Activated CD8-positive, alpha-beta memory T cell treated with anti-CD3 and anti-CD28 coated beads for 24 hours (primary cell): ENCODE measurements at places on chromosomes 3 and 15.

DNA sequence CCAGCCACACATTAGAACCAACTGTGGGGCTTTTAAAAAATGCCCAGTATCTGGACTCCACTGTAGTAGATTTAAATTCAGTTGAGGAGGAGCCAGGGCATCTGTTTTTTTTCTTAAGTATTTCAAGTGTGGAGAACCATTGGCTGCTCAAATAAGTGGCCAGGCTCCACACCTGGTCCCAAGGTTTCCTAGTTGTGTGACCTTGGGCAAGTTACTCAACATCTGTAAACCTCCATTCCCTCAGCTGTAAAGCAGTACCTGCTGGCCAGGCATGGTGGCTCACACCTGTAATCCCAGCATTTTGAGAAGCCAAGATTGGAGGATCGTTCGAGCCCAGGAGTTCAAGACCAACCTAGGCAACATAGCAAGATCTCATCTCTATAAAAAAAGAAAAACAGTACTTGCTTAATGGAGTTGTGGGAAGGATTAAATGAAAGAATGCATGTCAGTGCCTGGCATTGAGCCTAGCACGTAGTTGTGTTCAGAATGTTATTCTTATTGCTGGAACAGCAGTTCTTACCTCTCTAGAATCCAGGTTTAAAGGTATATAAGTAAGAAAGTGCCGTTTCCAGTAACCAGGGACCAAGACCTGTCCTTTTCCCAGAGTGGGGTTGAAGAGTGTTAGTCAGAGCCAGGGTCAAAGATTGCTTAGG is 2.0 kb downstream of the PPP1R14D start:
- no peak for DNase-seq

- DNase-seq, result no peak
These were observed 48.4 kb downstream of the DTWD1 start for GRCh38 chr15:49669288-49669687.

DNA sequence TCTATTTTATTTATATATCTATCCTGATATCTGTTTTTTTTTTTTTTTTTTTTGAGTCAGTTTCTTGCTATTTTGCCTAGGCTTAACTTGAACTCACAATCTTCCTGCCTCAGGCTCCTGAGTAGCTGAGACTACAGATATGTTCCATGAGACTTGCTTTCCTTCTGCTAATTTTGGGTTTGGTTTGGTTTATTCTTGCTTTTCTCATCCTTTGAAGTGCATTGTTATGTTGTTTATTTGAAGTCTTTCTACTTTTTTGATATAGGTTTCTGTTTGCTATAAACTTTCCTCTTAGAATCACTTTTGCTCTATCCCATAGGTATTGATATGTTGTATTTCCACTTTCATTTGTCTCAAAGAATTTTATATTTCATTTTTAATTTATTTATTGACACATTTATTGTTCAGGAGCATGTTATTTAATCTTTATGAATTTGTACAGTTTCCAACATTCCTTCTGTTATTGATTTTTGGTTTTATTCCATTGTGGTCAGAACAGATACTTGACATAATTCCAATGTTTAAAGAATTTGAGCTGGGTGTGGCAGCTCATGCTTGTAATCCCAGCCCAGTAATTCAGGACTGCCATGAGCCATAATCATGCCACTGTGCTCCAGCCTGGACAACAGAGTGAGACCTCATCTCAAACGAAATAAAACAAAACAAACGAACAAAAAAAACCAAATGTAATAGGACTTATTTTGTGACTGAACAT is 62.3 kb upstream of the PLSCR4 start:
- no peak for DNase-seq

GRCh38 chr15:64256051-64256450 is 93.2 kb upstream of the PPIB start:
- DNase-seq, result no peak

- DNase-seq, result no peak
These were observed 69.6 kb downstream of the LMCD1 start for GRCh38 chr3:8571256-8571655.

DNA sequence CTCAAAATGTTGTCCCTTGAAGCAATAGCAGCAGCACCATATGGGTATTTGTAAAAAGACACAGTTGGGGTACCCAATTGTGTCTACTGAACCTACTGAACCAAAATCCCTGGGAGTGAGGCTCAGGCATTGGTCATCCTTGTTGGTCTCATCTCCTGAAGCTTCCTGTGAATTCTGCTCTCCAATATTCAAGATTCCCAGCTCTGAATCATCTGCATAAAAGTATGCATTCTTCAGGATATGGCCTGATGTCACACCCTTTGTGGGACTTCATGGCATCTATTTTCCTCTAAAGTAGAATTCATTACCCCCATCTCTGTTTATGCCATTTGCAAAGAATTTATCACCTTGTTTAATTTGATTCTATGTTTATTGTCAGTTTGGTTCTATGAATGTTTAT is 13.3 kb upstream of the PTX3 start:
- DNase-seq, result no peak

- DNase-seq, result no peak
These were observed 18.2 kb upstream of the ADCY5 start for GRCh38 chr3:123467046-123467445.

DNA sequence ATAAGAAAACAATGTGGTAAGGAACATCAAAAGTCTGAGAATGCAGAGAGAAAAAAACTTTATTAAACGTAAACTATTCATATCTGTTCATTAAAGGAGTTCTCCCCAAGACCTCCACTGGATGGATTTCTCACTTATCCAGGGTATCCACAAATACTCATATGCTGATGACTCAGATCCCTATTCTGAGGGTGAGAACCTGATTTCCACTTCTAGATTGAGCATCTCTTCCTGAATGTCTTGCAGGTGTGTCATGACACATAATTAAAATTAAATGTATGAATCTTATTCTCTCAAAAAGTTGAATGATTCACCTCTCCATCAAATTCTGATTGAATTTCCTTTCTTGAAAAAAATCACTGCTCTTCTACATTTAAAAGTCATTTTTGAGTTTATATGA is 199.9 kb downstream of the MFSD1 start:
- DNase-seq, result no peak

DNA sequence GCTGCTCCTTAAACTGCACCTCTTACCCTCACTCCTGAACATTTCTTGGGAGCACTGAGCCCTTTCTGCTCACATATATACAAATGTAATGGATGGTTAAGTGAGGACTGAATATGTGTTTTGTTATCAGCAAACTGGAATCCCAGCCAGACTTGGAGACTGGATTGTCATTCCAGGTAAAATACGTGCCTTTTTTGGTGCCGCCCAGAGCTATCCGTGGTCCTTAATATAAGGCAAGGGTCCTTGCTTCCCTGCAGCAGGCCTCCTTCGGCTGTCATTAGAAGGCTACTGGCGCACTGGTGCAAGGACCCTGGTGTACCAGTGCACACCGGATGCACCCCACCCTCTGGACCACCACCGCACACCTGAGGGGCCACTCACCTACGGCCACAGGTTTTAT is 1.1 kb upstream of the GABRB3 start:
- no peak for DNase-seq

- DNase-seq, result no peak
These were observed 112.7 kb downstream of the SNRK start for GRCh38 chr3:43399034-43399433.

DNA sequence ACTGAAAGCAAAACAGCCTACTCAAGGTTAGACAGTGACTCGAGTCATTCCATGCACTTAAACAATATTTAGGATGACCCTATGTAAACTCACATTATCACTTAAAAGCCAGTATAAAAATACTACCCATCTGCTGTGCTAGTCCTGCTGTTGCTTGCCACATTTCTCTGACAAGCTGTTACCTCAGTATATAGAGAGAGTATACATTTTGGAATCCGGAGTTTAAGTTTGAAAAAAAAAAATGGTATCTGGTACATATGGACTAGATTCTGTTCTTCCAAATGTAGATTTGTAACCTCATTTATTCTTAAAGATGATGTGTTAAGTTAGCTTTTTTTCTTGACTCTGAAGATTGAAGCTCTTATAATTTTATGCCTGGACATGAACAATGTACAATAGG is 503.8 kb upstream of the TPRG1 start:
- no peak for DNase-seq

DNA sequence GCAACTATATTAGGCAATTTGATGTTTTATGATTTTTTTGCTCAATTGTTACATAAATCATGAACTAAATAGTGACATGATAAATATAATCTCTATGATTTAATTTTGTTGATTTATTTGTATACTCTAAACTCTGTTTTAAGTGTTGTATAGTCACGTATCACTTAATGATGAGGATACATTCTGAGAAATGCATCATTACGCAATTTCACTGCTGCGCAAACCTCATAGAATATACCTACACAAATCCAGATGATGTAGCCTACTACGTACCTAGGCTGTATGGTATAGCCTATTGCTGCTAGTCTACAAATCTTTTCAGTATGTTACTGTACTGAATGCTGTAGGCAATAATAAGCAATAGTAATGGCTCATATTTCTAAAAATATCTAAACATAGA is 1029.8 kb downstream of the SI start:
- no peak for DNase-seq

- DNase-seq, result no peak
These were observed 9.2 kb downstream of the HSPBAP1 start for GRCh38 chr3:122784436-122784835.

GRCh38 chr15:66593219-66593780 is 27.5 kb upstream of the LCTL start:
- no peak for DNase-seq

GRCh38 chr15:41564286-41564959 is 5.4 kb downstream of the TYRO3 start:
- DNase-seq, result no peak
